ENCODE measurements at places on chromosomes 5 and 9.

- DNase-seq = no peak
Observed at GRCh38 chr9:73773896-73774295, 622.2 kb downstream of the ANXA1 start.

- DNase-seq = no peak
Observed at GRCh38 chr5:65874241-65874640, 52.1 kb upstream of the ERBIN start.

GRCh38 chr5:124708086-124708485 lies 38.4 kb downstream of the ZNF608 start:
- DNase-seq = no peak

DNA sequence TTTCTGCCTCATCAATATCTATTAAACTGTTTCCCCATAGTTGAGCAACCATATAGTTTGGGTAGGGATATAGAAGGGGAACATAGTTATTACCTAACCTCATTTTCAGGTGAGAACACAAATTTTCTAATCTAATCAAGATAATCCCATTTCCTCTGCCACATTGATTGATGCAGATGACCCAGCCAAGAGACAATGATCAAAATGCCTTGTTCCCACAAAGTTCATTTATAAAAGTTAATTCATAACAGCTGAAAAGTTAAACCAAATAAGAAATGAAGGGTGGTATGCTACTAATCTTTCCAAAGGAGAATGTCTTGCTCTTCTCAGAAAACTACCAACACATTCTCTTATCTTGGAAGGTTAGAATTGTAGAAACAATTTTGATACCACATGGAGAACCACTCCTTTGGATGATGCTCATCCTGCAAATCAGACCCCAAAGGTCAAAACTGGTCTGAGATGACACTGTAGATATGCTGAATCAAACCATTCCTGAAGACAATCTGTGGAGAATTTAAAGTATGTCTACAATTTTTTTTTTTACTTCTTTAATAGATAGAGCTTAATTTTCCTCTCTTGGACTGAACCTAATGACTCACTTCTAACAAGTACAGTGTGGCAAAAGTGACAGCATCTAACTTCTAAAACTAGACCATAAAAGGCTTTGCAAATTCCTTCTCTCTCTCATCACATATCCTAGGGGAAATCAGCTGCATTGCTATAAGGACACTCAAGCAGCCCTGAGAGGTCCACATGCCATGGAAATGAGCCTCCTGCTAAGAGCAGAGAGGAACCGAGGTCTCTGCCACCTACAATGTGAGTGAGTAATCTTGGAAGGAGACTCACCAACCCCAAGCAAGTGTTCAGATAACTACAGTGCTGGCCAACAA lies 586.7 kb upstream of the TUSC1 start:
- no peak for DNase-seq

- DNase-seq = no peak
Observed at GRCh38 chr9:116837018-116837989, 150.2 kb downstream of the TRIM32 start.

GRCh38 chr5:129508606-129509005 lies 48.5 kb downstream of the ADAMTS19 start:
- DNase-seq = no peak

- DNase-seq = no peak
Observed at GRCh38 chr5:9630251-9630650, at the start of gene TAS2R1. Gene TAS2R1 (minus strand): TSS chr5:9630351. CDS start chr5:9630032, 319 bp downstream.
